Lung microvascular endothelial cell (primary cell): ENCODE measurements at places on chromosomes 12 and 14. TPM values are rescaled to one million over a fixed set of nuclear protein-coding genes. Genes with fewer than 3 reads are reported as not detected.

TBX5 gene
- not detected in 2 replicates for total RNA-seq

FOXG1 gene
- total RNA-seq = not detected in 2 replicates

ST8SIA1 gene
- total RNA-seq = under 0.01 and 0.60 TPM in 2 replicates

NPFF gene
- not detected in 2 replicates for total RNA-seq
